ENCODE measurements at places on chromosomes 6 and 20.

DNA sequence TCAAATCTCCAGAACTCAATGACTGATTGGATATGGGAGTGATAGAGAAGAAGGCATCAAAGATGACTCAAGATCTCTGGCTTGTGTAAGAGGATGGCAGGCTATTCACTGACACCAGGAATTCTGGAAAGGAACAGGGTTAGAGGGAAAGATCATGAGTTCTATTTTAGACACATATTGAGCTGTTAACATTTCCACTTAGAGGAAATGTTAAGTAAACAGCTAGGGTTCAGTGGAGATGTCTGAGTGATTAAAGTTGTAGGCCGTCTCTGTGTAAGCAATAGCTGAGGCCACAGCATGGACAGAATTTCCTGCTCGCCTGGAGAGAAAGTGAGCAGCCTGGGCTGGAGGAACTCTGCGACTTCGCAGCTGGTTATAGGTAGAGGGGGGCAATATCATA is 21.0 kb downstream of the ZC3H12D start:
- DNase-seq, result no peak

DNA sequence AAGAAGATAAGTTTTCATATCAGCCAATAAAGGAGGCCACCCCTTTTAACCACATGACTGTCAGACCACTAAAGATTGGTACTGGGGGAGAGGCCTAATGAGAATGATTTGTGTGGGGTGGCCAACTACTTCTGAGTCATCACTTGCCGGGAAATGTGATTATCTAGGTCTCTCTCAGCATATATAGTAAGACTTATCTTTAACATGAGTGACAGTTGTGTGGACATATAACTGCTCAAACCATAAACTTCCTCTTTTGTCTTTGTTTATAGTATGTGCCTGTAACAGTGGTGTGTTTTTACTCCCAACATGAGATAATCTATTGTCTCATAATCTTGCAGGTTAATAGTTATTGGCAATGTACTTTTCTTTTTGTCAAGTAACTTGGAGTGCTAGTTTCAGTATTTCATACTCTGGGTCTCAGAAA is 312.4 kb downstream of the CDKAL1 start:
- no peak for DNase-seq

DNA sequence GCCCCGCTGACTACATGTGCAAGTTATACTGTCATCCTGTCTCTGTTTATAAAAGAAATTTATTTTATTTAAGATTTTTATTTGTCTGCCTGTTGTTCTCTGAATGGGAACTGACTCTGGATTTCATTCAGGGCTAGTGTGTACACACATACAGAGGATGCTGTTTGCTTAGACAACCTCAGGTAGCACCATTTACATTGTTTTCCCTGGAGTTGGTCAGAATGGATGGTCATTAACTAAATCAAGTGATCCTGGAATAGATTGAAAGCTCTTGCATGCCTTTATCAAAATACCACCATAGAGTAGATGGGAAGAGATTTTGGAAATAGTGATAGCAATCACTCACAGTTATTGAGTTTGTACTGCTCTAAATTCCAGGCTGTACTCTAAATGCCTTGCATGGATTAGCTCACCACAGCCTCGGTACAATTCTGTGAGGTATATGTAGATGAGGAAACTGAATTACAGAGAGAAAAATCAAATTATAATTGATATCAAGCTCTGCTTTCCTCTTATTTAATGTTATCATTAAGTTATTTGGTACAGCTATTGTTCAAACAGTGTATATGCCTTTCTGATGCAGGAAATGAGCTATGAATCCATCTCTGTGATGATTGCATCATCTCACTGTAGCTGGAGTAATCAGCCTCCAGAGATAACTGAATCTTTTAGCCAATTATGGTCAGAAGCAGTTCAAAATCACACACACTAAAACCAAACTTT is 51.9 kb downstream of the RNF217 start:
- DNase-seq, result no peak

- DNase-seq, result no peak
Measured at GRCh38 chr6:138377844-138378243, at the start of gene SMIM28. SMIM28 (plus strand) TSS chr6:138377905; CDS start chr6:138378073, 168 bp downstream.

Data from stimulated activated CD4-positive, alpha-beta T cell treated with anti-CD3 and anti-CD28 coated beads, Interleukin-15, amount 100 ng/mL, for 48 hours (primary cell).